ENCODE measurements at places on chromosomes 5 and 9.

- no peak for DNase-seq
These were observed 55.2 kb upstream of the AFAP1L1 start for GRCh38 chr5:149216496-149216895.

DNA sequence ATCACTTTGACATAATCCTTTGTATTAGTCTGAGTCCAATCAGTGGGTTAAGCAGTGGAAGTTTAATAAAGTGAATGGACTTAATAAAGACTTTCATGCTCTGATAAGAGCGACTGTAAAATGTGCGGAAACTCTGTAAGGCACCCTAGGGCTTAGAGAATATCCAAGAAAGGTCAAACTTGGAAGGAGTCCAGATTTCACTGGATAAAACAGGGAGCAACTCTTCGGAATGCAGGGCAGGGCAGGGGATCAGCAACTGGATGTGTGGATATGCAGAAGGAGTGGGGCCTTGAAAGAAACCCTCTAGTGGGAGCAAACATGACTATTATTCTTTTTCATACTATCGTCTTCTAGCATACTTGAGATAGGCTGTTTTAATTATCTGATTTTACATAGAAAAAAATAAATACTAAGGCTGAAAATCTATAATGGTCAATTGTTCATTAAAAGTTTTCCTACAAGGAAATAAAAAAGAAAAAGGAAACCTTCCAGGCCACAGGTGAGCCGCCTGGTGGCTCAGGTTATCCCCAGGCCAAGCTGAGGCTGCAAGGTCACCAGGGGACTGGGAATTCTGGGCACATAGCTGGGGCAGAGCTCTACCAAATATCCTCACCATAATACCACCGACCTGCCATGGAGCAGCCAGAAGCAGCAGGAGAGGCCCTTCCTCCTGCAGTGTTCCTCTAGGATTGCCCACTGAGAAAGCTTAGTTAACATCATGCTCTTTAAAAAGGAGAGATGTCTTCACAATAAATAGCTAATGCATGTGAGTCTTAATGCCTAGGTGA is 46.3 kb upstream of the CCDC112 start:
- DNase-seq = no peak

GRCh38 chr5:144028058-144028457 is 142.4 kb downstream of the YIPF5 start:
- DNase-seq = peak; percentile 7

DNA sequence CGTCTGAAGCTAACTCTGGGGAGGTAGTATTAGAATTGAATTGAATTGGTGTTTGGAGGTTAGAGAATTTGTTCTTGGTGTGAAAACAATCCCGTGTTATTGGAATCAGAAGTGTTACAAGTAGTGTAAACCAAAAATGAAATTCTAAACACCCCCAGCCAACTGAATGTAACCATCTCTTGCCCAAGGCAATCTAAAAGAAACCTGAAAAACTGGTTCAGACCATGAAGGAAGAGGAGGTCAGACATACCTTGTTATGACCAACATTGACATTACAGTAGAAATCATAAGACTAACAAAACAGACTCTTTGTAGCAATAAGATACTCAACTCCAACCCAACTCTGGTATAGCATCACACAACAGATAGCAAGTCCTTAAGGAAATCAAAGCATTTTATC is 159.0 kb downstream of the TUSC1 start:
- DNase-seq = peak; percentile 6

DNA sequence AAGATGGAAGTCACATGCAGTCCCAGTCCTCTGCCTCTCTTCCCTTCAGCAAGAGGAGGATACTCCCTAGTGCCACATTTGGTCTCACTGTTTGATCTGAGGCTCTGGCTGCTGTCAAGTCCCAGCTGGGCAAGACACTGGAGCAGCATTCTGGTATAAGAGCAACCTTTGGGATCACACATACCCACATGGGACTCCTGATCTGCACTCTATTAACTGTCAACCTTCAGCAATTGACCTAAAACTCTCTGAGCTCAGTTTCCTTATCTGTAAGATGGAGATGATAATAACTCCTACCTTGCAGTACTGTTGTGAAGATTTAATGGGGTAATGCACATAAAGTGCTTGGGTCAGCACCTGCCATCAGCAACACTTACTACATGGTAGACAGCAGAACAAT is 437.9 kb downstream of the PIK3R1 start:
- DNase-seq = no peak

DNA sequence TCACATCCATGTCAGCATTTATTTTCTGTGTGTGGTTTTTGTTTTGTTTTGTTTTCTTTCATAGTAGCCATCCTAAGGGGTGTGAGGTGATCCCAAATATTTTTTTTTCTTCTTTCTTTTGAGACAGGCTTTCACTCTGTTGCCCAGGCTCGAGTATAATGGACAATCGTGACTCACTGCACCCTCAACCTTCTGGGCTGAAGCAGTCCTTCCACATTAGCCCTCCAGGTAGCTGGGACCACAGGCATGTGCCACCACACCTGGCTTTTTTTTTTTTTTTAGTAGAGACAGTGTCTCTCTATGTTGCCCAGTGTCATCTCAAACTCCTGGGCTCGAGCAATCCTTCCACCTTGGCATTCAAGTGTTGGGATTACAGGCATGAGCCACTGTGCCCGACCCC is 59.1 kb downstream of the CDC42SE2 start:
- DNase-seq = peak; percentile 77

DNA sequence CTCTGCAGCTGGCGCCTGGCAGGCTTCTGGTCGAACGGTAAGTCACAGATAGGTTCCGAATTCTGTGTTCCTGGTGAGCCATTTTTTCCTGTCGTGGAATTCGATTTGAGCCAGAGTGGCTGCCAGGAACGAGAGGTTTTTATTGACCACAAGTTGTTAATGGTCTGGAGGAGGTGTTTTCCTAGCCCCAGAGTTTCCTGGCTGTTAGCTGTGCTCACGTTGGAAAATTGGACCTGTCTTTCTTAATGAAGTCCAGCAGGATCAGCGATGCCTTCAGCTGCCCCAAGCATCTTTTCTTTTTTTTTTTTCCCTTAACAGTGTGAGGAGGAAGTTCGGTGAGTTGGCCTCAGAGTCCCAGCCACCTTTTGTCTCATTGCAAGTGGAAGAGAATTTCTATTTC is 62.9 kb downstream of the COL5A1 start:
- no peak for DNase-seq

DNA sequence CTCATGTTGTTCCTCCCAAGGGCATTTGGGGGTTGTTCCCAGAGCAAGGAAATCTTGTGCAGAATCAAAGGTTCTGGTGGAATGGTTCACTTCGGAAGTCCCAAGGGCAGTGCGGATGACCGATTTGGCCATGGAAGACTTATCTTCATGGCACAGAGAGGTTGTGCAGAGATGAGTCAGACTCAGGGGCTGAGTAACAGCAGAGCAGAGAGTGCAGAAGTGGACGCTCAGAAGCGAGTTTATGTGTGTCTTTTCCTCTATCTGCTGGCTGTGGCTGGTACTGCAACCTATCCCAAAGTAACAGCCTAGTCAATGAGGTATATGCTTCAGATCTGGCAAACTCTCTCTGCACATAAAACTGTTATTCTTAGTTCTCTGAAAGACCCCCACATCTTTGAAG is 118.1 kb downstream of the DPYSL3 start:
- peak; percentile 61 for DNase-seq

DNA sequence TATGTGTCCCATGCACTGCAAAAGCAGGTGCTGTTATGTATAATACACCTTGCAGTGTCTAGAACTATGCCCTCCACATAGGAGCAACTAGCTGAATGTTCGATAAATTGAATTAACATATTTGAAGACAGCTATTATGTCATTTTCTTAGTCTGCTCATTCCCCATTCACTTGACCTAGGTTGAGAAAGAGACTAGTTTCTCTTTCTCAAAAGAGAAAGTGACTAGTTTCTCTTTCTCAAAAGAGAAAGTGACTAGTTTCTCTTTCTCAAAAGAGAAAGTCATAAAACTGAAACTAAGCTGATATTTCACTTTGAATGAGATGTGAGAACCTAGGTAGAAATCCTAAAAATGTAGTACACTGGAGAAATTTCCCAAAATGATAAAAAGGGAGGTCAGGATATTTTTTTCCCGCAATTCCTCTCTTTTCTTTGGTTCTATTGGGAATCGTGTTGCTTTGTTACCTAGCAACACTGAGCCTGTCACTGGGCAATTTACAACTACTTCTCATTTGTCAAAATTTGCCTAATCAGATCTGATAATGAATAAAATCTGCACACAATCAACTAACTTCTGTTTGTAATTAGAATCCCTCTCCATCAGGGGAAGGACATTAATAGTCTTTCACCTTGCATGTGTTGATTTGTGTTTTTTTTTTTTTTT is 132.0 kb upstream of the GRIA1 start:
- DNase-seq = no peak

DNA sequence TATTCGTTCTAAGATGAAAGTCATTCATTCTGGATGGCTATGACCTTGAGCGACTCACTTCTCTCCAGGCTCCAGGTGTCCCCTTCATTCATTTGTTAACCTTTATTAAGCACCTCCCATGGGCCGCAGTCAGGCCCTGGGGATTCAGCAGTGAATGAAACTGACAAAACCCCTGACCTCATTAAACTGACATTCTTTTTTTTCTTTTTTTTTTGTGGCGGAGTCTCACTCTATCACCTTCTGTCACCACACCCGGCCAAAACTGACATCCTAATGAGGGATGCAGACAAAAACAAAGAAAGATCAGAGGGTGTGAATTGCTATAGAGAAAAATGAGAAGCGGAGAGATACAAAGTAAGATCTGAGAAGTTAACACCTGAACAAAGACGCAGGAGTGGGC is 16.5 kb upstream of the ODF2 start:
- no peak for DNase-seq

GRCh38 chr5:14144586-14145434 is 1.7 kb downstream of the TRIO start:
- peak; percentile 86 for DNase-seq

- peak; percentile 97 for DNase-seq
These were observed 89.2 kb upstream of the CAST start for GRCh38 chr5:96572864-96573512.

DNA sequence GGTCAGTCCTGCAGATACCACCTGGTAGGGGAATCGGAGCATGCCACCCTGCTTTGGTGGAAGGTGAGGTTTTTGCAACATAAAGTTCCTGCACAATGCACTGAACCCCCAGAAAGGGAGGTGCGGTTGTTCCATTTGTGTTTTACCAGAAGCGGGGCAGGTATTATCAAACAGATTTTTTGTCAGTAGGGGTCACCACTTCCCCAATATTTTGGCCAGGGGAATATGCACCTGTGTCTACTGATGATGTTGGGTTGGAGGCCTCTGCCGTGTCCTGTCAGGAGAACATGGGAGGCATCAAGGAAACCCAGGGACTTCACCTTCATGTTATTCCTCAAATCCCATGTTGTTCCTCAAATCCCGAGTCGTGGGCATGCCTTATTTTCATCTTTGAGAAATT is 438.7 kb downstream of the NTRK2 start:
- DNase-seq = no peak

GRCh38 chr5:150245111-150245789 is 44.3 kb downstream of the CAMK2A start:
- DNase-seq = no peak

DNA sequence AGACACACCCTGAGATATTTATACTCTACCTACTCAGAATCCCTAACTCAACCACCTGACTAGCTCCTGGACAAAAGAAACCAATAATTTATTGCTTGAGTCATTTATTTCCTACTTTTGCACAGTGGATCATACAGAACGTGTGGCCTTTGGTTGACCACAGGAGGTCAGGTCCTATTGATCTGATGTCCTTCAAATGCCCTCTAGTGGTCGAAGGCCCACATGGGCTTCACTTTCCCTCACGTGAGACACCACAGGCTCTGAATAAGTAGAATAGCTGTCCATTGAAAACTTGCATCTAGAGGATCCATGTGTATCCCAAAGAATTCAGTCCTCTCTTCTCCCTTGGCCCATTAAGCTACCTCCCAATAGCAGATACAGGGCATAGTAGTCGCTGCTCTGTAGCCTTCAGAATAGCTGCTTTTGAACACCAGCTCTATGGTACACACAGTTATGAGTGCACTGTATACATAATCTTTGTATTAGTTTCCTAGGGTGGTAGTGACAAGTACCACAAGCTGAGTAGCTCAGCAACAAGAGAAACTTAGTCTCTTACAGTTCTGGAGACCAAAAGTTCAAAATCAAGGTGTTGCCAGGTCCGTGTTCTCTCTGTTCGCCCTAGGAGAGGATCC is 177.6 kb upstream of the SMARCA2 start:
- DNase-seq = peak; percentile 6

GRCh38 chr5:102523541-102524175 is 24.9 kb upstream of the SLCO6A1 start:
- no peak for DNase-seq

DNA sequence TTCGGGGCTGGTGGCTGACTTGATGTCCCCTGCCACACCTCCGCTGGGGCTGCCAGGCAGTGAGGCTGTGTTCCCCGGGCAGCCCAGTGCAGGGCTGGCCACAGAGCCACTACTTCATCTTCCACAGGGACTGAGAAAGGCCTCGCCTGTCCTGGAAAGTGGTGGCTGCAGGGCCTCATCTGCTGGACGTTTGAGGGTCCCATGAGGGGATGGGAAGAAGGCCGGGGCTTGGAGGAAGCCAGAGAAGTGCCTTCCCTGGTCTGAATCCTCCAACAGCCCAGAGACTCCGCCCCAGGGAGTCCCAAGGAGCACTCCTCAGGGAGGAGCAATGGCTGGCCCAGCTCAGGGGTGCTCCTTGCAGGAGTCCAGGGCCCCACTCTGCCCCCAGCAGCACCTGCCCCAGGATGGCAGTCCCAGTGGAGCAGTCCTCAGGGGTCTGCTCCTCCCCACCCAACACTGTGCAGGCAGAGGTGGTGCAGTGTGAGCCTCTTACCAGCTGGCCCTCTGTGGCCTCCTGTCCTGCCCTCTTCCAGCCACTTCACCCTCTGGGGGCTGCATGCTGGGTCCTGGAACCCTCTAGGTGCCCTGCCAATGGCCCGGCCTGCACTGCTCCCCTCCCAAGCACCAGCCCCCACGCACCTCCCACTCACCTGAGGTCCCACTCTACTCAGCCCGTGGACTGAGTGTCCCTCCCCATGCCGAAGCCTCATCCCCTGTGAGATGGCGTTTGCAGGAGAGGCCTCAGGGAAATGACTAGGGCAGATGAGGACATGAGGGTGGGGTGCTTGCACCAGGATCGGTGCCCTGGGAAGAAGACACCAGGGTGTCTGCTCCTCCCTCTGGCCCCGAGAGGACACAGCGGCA is 47.3 kb upstream of the COL5A1 start:
- no peak for DNase-seq

GRCh38 chr5:69284203-69284602 is 48.4 kb downstream of the CCDC125 start:
- no peak for DNase-seq

GRCh38 chr5:67142816-67143215 is 53.8 kb downstream of the CD180 start:
- DNase-seq = no peak

GRCh38 chr5:93990504-93991070 is 249.2 kb upstream of the POU5F2 start:
- DNase-seq = no peak

- DNase-seq = no peak
These were observed 65.9 kb upstream of the DAP start for GRCh38 chr5:10826971-10827370.

DNA sequence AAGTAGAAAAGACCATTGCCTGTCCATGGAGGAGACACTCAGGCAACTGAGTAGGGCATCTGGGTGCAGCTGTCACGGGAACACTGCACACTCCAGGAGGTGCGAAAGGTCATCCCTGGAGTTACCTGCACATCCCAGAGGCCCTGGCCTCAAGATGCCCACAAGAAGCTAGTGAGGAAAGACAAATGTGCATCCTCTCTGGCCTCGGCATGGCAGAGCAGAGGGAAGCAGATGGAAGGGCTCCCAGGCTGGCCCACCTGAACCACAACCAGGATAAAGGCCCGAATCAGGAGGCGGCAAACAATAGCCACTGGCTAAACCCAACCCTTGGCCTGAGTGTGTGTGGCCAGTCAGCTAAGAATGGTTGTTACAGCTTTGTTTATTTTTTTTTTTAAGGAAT is 231.7 kb downstream of the SYK start:
- DNase-seq = no peak
